ENCODE measurements at places on chromosomes 3 and 15.

DNA sequence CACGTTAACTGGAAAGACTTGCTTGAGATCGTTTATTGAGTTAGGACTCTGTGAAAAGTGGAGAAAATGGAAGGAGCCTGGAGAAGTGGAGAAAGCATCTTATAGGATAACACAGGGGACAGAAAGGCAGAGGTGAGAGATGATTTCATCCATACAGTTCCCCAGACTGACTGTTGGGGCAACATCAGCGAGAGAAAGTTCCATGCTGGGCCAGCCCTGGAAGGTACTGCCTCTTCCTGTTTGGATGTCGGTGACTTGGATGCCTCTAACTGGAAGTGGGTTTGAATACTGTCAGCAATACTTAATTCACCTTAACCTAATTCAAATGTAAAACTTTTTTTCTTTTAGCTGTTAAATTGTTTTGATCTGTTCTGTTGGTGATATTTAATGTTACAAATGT lies 32.3 kb downstream of the ATP13A5 start:
- no peak for DNase-seq

- DNase-seq = no peak
These were observed 697.5 kb upstream of the CBLB start for GRCh38 chr3:106566277-106566676.

DNA sequence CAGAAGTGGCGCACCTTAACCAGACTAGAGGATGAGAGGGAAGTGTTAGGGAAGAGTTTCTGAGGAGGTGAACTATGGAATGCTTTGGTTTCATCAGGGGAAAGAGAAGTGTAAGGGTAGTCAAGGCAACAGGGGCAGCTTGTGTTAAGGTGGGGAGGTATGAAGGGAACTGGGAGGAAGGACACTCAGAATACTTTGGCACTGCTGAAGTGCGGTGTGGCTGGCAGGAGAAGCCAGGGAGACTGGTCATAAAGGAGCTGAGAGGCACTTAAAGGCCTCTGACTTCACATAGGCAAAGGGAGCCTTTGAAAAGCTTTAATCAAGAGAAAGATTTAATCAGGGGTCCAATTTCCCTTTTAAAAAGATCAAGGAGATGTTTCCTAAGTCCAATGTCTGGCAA lies 129.0 kb downstream of the ERC2 start:
- no peak for DNase-seq

DNA sequence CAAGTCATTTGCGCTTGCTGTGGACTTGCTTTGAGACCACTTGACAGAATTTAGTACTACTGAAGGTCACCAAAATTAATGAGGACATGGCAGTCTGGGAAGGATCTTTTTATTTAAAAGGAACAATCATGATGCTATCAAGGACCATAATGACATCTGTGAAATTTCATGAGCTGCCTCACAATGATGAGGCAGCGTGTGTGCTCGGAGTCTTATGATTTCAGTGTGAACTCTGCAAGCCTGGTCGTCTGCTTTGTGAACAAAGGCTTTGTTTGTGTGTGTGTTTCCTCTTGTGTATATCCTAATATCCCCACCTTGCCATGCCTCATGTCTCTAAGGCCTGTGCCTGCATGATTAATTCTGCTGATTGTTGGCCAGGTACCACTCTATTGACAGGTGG lies 46.7 kb downstream of the RAD54L2 start:
- DNase-seq = no peak

- no peak for DNase-seq
These were observed 40.5 kb downstream of the ANO10 start for GRCh38 chr3:43581343-43581742.

GRCh38 chr3:158713094-158713499 lies 19.2 kb downstream of the RARRES1 start:
- DNase-seq = no peak

- DNase-seq = no peak
These were observed 224.7 kb upstream of the GBE1 start for GRCh38 chr3:81985996-81986723.
